Common myeloid progenitor, CD34-positive (primary cell): ENCODE measurements at places on chromosomes 13 and 19.

- no peak for DNase-seq
These were observed 76.1 kb downstream of the TEX26 start for GRCh38 chr13:31008400-31009115.

- no peak for DNase-seq
These were observed 36.2 kb downstream of the RFX2 start for GRCh38 chr19:6073858-6074708.

GRCh38 chr13:34868733-34869132, 73.3 kb upstream of the NBEA start:
- DNase-seq, result no peak

GRCh38 chr13:90732049-90732448, 615.4 kb upstream of the MIR17HG start:
- peak; percentile 10 for DNase-seq

GRCh38 chr13:38228322-38228721, 121.3 kb upstream of the UFM1 start:
- DNase-seq, result no peak
